ENCODE measurements at places on chromosomes 5 and 9.

DNA sequence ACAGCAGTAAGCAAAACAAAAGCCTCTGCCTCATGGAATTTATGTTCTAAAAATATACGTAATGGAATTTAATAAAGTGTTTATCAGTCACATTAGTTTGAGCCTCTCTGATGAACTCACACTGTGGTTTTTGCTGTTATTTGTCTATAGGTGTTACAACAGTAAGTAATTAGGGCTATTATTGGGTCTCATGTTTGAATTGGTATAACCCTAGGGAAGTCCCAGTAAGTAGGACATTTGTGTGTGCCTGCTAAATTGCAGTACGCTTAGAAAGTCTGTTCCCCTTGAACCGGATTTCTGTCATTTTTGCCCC lies 197.6 kb downstream of the NR3C1 start:
- no peak for DNase-seq

DNA sequence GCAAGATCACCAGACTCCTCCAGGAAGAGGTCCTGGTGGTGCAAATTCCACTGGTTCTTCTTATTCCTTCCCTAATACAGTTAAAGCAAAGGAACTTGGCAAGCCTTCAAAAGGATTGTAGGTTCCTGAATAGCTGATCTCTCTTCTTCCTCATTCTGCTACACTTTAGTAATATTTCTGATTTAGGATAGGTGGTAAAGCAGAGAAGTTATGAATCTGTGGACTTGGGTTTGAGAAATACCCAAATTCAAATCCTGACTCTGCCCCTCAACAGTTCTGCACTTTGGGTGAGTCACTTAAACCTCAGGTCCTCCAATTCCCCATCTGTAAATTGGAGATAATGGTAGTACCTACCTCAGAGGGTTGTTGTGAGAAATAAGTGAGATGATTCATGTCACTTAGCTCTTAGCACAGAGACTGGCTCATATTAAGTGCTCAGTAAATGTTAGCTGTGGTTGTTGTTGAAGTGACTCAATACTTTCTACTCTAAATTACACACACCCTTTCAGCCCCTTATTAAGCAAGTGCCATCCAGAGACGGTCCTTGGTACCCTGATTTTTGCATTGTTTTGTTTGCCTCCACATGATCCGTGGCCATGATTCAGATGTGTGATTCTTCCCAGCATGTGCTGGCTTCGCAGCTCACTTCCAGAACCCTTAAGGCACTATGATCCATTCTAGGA lies 5.2 kb downstream of the SH3RF2 start:
- DNase-seq = no peak

DNA sequence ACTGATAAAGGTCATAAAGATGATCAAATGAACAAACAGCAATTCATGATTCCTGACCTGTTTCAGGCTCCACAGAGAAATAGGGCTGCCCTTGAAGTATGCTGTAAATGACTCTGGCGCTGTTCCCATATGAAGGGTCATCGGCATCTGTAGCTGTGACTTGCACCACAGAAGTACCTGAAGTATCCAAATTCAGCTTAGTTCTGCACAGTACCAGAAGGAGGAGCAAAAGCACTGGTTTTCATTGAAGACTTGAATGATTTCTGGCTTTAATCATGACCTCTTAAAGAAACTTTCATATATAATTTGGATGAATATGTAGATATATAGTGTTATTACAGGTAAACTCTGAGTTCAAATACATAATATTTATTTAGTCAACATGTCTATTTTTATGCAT lies 109.1 kb downstream of the CDH10 start:
- DNase-seq = no peak

DNA sequence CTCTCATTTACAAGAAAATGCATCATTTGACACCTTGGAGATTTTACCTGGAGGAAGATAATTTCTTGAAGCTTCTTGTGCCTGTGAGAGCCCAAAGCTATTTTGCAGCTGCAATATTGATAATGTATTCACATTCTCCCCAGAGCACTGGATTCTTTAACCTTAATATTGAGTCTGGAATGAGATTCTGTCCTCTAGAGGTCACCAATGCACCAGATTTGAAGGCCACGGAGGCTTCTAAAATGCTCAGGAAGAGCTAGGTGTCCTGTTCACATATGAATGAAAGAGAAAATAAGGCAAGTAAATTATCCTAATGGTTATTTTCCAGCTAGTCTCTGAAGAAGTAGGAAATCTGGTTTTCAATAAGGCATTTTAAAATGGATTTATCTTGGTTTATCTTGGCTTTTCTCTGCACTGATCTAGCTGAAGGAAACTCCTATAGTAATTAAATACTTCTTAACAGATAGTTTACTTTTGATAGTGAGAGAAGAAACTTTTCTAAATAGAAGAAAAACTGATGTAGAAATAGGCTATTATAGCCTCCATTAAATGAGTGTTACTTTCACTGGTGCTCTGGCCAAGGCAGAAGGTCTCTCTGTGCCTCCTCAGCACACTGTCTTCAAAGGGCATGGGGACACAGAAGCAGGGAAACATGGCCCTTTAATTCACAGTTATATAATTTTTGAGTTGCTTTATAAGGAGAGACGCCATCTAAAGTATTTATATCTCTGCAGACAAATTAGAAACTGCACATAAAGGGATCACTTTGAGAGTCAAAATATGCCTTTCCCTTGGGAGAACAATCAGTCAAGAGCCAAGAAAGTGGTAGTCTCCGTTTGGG lies 297.0 kb upstream of the ACTBL2 start:
- no peak for DNase-seq

DNA sequence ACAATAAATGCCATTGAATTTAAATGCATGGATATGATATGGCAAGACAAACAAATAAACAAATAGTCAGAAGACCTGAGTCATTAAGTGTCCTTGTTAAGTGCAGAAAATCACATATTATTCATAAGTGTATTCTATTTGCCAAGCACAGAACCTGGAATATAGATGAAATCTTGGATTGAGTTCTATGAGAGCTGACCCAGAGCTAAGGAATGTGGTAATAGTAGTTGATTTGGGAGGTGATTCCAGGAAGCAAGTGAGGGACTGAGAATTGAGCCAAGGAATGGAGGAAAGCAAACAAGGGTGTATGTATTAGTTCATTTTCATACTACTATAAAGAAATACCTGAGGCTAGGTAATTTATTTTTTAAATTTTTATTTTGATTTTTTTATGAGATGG lies 208.9 kb downstream of the TRIM32 start:
- DNase-seq = no peak

DNA sequence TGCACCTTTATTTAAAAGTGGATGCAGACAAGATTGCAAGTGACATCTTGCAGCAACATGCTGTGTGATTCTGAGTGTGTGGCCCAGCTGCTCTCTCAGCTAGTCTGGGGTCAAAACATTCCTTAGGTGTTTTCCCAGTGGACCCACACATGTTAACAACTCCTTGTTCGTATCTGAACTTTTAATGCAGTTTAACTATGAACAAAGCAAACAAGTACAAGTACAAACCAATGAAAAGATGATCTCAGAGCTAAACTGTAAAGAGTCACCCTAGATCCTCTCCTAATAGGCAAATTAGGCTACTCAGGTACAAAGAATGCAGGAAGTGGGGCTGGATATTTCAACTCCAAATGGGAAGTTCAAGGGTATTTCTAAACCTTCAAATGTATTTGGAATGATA lies 108.4 kb downstream of the ENTREP1 start:
- DNase-seq = no peak

DNA sequence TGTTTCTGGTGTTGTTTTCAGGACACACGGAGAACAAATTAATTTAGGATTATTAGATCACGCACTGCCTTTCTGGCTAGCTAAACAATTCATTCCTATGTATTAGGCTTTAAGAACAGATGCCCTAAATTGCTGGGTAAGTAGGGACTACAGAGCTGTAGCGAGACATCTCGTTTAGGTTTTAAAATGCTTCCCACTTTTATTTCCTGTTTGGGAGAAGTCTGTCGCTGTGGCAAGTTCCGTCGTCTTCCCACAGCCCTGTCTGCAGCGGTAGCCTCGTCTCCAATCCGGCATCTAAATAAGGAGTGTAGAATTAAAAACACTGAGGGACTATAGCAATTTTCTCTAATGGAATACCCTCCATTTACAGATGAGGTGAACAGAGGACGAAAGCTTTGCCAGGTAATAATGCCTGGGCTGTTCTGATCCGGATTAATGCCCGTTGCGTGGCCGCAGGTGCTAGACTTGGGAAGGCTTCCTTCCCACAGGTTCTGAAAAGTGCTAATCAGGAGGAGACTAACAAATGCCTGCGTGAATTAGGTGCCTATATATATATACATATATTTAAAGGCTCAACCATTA lies 1.3 kb upstream of the TRIM36 start:
- DNase-seq = no peak

DNA sequence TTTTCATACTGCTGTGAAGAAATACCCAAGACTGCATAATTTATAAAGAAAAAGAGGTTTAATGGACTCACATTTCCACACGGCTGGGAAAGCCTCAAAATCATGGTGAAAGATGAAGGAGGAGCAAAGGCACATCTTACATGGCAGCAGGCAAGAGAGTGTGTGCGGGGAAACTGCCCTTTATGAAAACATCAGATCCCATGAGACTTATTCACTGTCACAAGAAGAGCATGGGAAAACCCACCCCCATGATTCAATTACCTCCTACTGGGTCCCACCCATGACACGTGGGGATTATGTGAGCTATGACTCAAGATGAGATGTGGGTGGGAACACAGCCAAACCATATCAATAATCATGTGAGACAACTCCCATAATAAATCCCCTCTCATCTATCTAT lies 8.7 kb downstream of the TTC39B start:
- no peak for DNase-seq

DNA sequence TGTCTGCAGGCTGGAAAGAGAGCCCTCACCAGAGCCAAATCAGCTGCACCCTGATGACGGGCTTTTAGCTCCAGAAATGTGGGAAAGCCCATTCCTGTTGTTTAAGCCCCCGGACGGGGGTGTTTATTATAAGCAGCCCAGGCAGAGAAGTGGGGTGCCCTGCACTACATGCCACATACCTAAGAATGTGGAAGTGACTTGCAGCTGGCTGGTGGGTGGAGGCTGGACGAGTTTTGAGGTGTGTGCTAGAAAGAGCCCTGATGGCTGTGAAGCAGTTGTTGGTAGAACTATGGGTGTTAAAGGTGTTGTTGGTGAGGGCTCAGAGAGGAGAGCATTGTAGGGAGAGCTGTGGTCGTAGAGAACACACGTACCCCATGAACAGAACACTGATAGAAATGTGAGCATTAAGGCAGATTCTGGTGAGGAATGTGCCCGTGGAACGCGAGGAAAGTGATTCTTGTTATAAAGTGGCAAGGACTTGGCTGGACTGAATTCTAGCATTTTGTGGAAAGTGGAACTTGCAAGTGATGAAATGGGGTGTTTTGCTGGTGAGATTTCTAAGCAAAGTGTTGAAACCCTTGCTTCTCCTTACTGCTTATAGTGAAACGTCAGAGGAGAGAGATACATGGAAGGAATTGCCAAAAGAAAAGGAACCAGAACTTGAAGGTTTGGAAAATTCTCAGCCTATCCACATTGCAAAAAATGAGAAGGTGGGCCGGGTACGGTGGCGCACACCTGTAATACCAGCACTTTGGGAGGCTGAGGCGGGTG lies 38.9 kb downstream of the AHRR start:
- no peak for DNase-seq

- DNase-seq = no peak
These were observed 133.9 kb upstream of the SPEF2 start for GRCh38 chr5:35483780-35484179.

GRCh38 chr5:61298580-61298979 lies 33.5 kb upstream of the ZSWIM6 start:
- DNase-seq = no peak

GRCh38 chr5:4410151-4410550 lies 730.0 kb upstream of the ADAMTS16 start:
- DNase-seq = no peak

GRCh38 chr5:68683632-68684036 lies 410.2 kb upstream of the SLC30A5 start:
- no peak for DNase-seq

DNA sequence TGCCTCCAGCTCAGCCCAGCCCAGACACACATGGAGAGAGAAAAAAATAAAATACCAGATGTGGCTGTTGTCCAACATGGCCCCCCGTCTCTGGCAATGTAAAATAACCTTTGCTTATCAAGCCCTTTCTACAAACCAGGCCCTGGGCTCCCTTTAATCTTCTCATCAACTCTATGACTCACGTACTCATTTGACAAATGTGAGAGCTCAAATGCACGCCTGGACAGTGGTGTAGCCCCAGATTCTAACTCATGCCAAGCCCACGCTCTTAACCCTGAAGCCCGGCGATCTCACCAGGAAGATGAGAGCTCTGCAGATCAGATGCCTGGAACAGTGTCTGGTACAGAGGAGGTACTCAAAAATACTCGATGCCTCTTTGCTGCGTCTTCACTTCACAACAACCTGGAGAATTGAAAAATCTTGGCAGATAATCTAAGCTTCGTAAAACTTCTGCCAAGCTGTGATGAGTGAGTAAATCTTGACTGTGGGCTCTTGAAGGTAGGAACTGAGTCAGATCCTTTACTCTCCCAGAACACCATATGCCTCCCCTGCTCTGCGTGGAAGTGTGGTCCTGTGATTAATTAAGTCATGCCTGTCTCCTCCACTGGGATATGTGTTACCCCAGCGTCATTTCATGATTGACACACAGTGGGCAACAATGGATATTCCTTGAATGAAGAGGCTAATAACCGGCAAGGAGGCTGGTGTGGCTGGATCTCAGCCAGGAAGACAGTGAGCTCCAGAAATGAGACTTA lies 102.0 kb upstream of the FSTL4 start:
- DNase-seq = no peak

- no peak for DNase-seq
These were observed 285.2 kb upstream of the ITGA1 start for GRCh38 chr5:52502460-52502999.
